NCI-H187 (cell line): ENCODE measurements at places on chromosomes 6 and 20.

GRCh38 chr20:38730989-38731737, 6.9 kb downstream of the SLC32A1 start:
- DNase-seq: peak; percentile 60

- DNase-seq: no peak
These were observed 1383.5 kb upstream of the DEFB115 start for GRCh38 chr20:29873946-29874345.

- no peak for DNase-seq
These were observed 115.4 kb downstream of the DTNBP1 start for GRCh38 chr6:15547400-15547799.

- no peak for DNase-seq
These were observed 19.6 kb downstream of the NT5E start for GRCh38 chr6:85469276-85470022.

DNA sequence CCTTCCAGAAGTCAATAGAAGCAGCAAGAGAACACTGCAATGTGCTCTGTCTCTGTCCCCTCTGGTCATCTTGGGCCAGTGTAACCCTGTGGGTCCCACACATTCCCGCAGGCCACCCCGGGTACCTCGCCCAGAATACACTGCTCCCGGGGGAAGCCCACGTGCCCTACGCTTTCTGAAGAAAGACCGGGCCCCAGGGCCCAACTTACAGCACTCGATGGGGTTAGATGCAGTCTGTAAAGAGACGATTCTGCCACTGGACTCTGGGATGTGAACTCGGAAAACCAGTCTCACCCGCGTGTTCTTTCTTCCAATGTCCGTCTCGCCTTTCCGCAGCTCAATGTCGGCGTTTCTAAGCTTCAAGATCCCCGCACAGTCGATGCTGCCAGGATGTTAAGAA, 68.7 kb downstream of the NFATC2 start:
- DNase-seq: no peak

GRCh38 chr6:5174756-5175549, 85.8 kb downstream of the LYRM4 start:
- DNase-seq: no peak

DNA sequence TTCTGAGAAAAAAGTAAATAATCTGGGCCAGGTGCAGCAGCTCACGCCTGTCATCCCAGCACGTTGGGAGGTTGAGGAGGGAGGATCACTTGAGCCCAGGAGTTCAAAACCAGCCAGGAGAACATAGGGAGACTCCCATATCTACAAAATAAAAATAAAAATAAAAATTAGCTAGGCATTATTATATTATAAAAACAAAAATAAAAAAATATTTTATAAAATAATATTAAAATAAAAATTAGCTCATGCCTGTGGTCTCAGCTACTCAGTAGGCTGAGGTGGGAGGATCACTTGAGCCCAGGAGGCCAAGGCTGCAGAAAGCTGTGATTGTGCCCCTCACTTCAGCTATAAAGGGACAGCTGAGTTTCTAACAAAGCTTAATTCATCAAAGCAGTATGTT, 362.9 kb downstream of the SMOC2 start:
- DNase-seq: no peak
